ENCODE measurements at places on chromosomes 1 and 21.

GRCh38 chr21:29296446-29296845 lies 2.3 kb upstream of the BACH1 start:
- DNase-seq: no peak

GRCh38 chr1:231049121-231049979 lies 9.3 kb upstream of the FAM89A start:
- DNase-seq: no peak

DNA sequence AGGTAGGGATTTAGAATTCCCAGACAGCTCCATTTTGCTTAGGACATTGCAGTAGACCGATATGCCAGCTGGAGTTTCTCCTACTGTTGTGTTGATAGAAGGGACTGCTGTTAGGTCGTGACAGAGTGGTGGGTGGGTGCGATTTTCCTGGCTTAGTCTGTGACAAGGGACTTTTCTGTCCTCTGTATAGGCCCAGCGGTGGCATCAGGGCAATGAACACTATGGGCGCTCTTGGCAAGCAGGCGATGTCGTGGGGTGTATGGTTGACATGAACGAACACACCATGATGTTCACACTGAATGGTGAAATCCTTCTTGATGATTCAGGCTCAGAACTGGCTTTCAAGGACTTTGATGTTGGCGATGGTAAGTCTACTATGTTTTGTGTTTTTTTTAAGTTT lies 321.8 kb downstream of the ZP4 start:
- DNase-seq: no peak

GRCh38 chr1:24745711-24746413 lies 615 bp downstream of the CLIC4 start:
- no peak for DNase-seq

DNA sequence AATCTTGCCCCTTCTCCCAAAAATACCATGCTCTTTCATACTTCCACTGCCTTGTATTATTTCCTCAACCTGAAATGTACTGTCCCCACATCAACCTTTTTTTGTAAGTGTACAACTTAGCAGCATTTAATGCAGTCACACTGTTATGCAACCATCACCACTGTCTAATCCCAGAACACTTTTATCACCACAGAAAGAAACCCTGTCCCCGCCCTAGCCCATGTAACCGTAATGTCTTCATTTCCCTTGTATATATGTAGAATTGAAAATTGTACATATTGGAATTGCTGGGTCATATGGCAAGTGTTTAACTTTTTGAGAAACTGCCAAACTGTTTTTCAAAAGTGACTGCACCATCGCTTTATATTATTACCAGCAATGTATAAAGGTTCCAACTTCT lies 37.4 kb downstream of the PTP4A2 start:
- DNase-seq: no peak

GRCh38 chr1:231786126-231786525 lies 159.5 kb downstream of the DISC1 start:
- no peak for DNase-seq

GRCh38 chr1:56627636-56628039 lies 17.5 kb upstream of the PRKAA2 start:
- DNase-seq: no peak

DNA sequence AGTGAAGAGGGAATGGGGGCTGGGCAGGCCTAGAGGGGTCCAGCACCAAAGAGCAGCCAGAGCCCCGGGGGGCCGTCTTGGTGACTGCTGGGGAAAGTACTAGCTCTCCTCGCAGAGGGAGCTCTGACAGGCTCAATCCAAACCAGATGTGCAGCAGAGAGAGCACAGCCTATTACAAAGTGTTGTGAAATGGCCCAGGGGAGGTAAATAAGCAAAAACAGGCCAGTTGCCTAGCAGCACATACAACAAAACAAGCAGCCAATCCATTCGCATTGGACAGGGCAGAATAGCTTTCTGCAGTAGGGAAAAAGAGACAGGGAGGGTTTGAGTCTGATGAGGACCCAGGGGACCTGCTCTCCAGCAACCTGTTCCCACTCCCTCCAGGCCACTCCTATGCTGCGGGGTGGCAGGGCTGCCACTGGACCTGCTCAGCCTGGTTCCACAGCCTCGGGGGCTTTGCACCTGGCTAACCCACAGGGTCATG lies 239.6 kb upstream of the FGGY start:
- DNase-seq: peak; percentile 44

DNA sequence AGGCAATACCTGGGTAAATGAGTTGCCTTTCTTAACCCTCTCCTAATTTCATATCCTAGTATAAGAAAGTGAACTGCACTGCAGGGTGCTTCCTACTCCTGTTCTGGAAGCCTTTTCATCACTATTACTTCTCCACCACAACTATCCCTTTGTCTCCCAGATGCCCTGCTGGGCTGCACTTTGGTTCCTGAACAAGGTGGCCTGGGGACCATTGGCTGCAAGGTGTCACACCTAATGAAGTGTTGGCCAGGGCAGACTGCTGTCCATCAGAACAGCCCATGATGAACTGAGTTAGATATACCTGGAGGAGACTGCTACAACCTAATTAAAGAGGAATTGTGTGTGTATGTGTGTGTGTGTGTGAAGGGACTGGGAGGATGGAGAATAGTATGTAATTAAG lies 1.9 kb upstream of the KLHDC8A start:
- DNase-seq: no peak

GRCh38 chr1:119655154-119655553 lies 7.1 kb upstream of the ZNF697 start:
- DNase-seq: no peak

DNA sequence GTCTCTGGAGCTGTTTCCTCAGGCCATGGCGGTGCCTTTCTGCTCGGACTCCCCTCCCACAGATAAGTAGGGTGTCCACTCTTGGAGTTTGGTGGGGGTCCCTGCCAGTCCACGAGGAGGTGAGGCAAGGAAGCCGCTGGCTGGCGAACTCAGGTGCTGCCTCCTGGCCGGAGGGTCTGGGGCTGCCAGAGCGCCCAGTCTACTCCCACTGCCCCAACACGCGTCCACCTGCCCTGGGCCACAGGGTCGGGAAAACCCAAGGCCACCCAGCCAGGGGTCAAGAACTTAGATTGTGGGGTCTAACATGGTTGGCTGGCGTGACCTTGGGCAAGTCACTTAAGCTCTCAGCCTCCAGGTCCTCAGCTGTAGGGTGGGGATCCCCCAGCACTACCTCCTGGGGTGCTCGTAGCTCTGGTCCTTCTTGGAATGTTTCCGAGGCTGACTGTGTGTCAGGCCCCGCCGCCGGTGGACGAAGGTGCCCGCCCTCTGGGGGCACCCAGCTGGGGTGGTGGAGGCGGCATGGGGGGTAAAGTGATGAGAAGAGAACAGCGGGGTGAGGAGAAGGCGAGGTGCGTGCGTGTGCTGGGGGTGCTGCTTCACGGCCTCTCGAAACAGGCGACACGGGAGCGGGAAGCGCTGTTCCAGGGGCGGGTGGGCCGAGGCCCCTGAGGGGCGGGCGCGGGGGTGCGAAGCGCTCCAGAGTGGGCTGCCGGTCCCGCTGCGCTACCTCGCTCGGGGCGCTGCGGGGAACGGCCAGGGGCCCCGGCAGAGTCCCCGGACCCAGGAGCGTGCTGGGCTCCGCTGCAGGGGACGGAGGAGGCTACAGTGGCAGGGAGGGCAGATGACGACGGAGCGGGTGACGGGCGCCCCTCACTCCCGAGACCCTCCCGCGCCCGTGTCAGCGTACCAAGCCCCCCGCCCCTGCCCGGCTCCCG lies 1.2 kb downstream of the SH2D5 start:
- no peak for DNase-seq

DNA sequence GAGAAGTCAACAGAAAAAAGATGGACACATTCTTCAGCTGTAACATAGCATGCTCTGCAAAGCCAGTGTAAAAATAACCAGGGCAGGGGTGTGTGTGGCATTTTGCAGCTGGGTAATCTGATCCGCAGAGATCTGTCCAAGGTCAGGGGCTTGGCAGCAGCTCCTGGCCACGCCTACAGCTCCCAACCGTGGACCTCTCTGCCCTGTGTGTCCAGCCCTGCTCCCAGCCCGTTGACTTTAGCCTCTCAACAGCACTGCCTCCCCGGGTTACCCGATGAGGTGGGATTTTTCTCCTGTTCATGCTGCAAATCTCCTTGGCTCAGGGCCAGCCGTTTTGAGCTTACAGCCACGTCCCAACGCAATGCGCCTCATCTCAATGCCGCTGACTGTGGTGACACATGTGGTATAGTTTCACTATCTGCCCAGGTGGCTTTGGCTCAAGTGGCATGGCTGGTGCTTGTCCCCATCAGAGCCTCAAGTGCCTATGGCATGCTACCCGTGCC lies 68.1 kb downstream of the VWA5B1 start:
- DNase-seq: no peak

DNA sequence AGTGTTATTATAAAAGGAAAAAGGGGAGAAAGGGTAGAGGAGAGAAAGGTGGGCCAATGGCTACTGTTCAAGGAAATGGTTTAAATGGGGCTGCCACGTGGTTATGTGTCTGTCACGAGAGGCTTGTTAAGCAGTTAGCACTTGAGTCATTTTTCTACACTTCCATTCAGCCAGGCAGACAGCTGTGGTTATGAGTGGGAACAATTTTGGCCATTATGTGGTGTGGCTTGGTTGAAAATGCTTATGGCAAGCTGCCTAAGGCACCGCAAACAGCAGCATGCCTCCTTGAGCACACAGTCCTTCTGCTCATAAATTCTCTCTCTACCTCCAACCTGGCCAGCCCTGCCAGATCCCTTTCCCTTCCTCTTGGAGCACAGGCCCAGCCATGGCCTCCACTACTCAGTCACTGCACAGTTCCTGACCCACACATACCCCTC lies 3.2 kb upstream of the SRM start:
- no peak for DNase-seq

- no peak for DNase-seq
Measured at GRCh38 chr1:8065369-8065768, 39.3 kb upstream of the ERRFI1 start.

GRCh38 chr1:152741656-152742055 lies 16.2 kb upstream of the KPRP start:
- no peak for DNase-seq

DNA sequence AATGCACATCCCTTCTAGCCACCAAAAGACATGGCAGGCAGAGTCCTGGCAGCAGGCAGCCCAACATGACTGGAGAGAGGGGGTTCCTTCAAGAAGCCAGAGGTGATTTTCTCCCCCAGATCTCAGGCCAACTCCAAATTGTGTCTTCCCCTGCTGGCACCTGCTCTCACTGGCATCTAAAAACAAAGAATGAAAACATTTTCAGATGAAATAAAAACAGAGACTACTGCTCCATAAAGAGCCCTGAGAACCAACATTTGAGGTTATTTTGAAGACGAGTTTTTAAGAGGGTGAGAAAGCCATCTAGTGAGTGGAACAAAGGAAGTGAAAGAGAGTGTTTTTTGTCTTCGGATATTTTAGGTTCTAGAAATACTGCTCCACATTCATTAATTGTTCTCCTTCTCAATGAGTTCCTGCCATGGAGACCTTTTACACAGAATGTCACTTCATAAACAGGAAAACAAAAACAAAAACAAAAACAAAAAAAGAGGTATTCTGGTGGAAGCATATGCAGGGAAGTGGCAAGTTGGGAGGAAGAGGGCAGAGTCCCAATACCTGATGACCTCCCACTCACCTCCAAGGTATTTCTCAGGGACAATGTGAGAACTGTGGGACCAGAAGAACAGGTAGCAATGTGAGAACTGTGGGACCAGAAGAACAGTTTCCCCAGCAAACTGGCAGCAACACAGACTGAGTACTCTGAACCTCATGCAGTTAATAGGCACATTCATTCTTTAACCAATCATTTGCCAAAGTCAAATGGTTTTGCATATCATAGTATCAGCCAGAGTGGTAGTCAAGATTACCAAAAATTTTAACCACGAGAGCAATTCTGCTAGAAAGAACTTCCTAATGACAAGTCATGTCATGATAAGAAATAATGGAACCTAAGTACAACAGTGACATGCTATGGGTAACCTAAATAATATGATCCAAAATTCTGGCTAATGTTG lies 50.0 kb downstream of the KIAA0319L start:
- DNase-seq: no peak

- no peak for DNase-seq
Measured at GRCh38 chr21:14863745-14864210, 201.0 kb downstream of the NRIP1 start.

DNA sequence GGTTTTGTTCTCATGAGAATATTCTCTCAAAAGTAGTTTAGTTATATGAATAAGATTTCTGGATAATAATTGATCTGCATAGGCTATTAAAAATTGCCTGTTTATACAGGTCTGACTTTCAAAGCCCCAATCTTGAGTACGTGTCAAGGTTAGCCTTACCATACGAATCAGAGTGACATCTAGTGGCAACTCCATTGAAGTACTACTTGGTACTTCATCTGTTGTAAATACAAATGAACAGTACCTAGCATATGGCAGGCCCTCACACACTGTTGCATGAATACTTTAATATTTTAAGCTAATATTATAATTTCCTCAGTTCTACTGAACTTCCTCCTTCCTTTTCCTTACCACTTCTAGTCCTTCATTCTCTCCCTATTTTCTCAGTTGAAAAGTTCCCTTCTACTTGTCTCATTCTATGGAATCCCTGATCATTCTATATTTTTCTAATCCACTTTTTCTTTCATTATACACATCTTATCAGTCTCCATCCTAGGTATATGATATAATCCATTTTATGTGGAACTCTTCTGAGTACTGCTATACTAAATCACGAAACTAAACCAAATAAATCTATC lies 101.2 kb downstream of the AKT3 start:
- DNase-seq: no peak

DNA sequence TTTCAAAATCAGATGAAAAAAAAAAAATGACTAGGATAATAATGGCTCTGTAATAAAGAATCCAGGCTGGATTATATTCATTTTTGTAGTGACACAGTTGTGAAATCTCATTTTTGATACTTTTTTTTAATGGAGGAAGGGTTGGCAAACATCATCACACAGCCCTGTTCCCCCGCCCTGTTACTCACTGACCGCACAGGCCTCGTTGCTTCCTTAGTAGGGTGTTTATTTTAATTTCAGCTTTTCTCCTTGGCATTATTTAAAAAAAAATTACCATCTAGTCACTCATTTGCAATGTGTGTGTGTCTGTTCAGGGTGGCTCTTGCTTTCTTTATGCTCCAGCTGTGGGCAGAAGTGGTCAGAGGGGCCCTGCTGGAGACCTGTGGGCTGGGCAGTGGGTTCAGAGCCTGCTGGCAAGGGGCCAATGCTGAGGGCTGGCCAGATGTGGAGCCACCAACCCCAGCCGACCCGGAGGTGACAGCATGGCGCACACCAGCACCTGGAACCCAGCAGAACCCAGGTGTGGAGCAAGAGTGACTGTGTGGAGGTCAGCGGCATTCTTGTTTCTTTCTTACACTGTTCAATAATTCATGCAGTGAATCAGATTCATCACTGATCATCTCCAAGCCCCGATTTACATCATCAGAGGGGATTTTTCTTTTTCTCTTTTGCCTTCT lies 44.6 kb downstream of the ZSCAN20 start:
- no peak for DNase-seq

- no peak for DNase-seq
Measured at GRCh38 chr21:43663033-43663432, 3.7 kb downstream of the RRP1B start.

GRCh38 chr1:218139761-218140160 lies 145.3 kb upstream of the RRP15 start:
- DNase-seq: no peak

Measured in omental fat pad (tissue), 4 donors.